ENCODE measurements at places on chromosomes 7 and 10. TPM values are rescaled to one million over a fixed set of nuclear protein-coding genes. Genes with fewer than 3 reads are reported as not detected.

Gene CYP2C19
- total RNA-seq, result 0.33 TPM

Gene ANKRD30A
- total RNA-seq, result not detected

Gene CFAP43
- not detected for total RNA-seq

Gene SLC13A1
- not detected for total RNA-seq

Gene CRPPA
- 1.1 TPM for total RNA-seq

Gene RAMP3
- not detected for total RNA-seq
